Hindlimb muscle (tissue), 1 donor: ENCODE measurements at places on chromosomes 5 and 9. TPM values are rescaled to one million over a fixed set of nuclear protein-coding genes. Genes with fewer than 3 reads are reported as not detected.

The WHRN gene
- polyA plus RNA-seq, result 2.1 TPM

The PCA3 gene
- polyA plus RNA-seq, result 0.72 TPM

The PRR16 gene
- polyA plus RNA-seq, result 28.0 TPM

The TMEM141 gene
- polyA plus RNA-seq, result 35.7 TPM
